ENCODE measurements at places on chromosomes 11 and 22. TPM values are rescaled to one million over a fixed set of nuclear protein-coding genes. Genes with fewer than 3 reads are reported as not detected.

PHRF1 gene
- 31.8 TPM for total RNA-seq

NEFH gene
- not detected for total RNA-seq

DNA sequence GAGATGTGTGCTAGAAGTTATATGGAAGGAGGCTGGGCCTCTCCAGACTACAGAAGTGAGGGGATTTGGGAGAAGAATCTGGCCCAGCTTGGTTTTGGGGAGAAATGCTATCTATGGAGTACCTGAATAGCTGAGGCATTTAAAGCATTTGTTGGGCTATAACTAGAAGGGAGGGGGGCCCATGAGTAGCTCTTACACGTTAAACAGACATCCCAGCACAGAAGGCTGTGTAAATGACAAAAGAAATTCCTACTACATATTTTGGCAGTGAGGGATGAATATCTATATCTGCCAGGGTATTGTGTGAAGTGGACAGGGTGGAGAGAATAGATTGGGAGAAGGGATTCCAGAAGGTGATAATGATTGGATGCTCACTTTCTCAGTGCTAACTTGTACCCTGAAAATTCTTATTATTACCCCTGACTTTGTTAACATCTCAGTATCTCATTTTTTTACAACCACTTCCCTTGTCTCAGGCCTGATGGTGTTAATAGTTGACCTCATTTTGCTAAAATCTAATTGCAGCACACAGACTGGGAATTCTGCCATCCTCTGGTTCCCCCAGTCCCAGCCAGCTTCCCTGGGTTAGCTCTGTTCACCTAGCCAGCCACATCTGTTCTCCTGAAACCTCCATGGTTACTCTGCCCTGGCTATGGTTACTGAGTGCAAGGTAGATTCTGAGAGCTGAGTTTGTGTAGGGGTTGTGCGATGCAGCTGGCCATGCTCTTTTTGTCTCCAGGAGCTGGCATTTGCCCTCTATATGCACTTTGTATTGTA lies 28.8 kb upstream of the RRM1 start:
- no peak overlapping the region for H3K27ac ChIP-seq
- H3K4me1 ChIP-seq: no peaks in the 10 kb centered on the region
- H3K27me3 ChIP-seq: no peaks in the 10 kb centered on the region
- no peak for DNase-seq

DNA sequence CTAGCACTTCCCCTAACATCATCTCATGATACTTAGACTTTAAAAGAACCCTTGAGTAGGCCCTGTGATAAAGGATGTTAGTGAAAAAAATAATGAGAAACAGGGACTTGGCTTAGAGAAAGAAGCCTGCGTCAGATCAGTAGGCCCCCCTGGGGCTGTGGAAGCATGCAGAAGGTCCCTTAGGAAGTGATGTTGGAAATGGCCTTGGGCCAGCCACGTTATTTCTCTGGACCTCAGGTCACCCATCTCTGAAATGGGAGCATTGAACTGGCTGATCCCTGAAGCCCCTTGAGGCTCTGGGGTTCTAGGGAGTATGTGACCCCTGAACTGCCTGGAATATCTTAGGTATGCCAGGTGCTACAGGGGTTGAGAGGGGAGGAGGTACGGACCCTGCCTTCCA lies 40.2 kb downstream of the MCM5 start:
- DNase-seq: no peak
- H3K4me3 ChIP-seq: no peak overlapping the region
- H3K27ac ChIP-seq: no peak overlapping the region
- H3K36me3 ChIP-seq: no peaks in the 10 kb centered on the region

DNA sequence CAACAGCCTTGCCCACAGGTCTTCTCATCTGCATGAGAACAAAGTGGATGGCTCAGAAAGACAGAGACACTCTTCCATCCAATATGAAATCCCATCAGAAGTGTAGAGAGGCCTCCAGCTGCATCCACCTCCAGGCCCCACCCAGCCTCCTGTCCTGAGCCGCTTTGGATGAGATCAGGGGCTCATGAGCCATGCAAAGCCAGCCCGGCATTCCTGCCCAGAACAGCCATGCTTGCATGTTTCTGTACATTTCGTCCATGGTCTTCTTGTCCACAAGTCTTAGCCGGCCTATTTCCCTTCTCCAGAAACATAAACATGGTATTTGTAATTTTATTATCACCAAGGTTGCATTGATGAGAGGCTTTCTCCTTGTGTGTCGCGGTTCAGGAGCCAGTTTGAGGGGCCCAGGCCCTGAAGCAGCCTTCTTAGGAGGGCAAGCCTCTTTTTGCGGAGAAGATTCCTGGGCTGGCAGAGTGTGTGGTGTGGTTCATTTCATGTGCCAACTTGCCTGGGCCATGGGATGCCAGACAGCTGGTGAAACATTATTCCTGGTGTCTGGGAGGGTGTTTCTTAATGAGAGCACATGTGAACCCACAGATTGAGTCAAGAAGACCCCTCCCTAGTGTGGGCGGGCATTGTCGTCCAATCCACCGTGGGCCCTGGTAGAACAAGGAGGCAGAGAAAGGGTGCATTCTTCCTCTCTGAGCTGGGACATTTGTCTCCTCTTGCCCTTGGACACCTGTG lies 928.9 kb downstream of the TBC1D22A start:
- H3K27ac ChIP-seq: no peak overlapping the region
- peaks cover 7% of the 10 kb centered on the region for H3K4me1 ChIP-seq
- H3K4me3 ChIP-seq: no peak overlapping the region
- DNase-seq: no peak
- no peaks in the 10 kb centered on the region for H3K36me3 ChIP-seq

- peak overlapping the region; percentile 46 for H3K27ac ChIP-seq
- peaks cover 31% of the 10 kb centered on the region for H3K4me1 ChIP-seq
- H3K4me3 ChIP-seq: peak overlapping the region; percentile 100
Measured at GRCh38 chr11:47551086-47551485, 1.8 kb downstream of the CELF1 start.

- H3K4me1 ChIP-seq: no peaks in the 10 kb centered on the region
- DNase-seq: no peak
- H3K4me3 ChIP-seq: no peak overlapping the region
- no peak overlapping the region for H3K27ac ChIP-seq
- peaks cover 36% of the 10 kb centered on the region for H3K27me3 ChIP-seq
Measured at GRCh38 chr22:28207281-28208030, 288.4 kb upstream of the PITPNB start.
